ENCODE measurements at places on chromosomes 2 and 18.

- no peaks in the 10 kb centered on the region for H3K4me1 ChIP-seq
- DNase-seq: no peak
- H3K27ac ChIP-seq: no peak overlapping the region
- H3K36me3 ChIP-seq: peaks cover 30% of the 10 kb centered on the region
Measured at GRCh38 chr2:169525434-169525833, 15.9 kb downstream of the KLHL41 start.

- no peak for DNase-seq
- H3K36me3 ChIP-seq: peaks cover under 1% of the 10 kb centered on the region
- H3K27me3 ChIP-seq: no peaks in the 10 kb centered on the region
- H3K27ac ChIP-seq: no peak overlapping the region
- no peaks in the 10 kb centered on the region for H3K4me1 ChIP-seq
- no peak overlapping the region for H3K4me3 ChIP-seq
Measured at GRCh38 chr18:48589797-48590519, 51.1 kb downstream of the CTIF start.

- no peak for DNase-seq
- no peaks in the 10 kb centered on the region for H3K36me3 ChIP-seq
- no peak overlapping the region for H3K27ac ChIP-seq
- no peak overlapping the region for H3K4me3 ChIP-seq
Measured at GRCh38 chr2:111184725-111185310, 64.1 kb downstream of the BCL2L11 start.

- H3K27ac ChIP-seq: no peak overlapping the region
- no peak overlapping the region for H3K4me3 ChIP-seq
- DNase-seq: no peak
- no peaks in the 10 kb centered on the region for H3K4me1 ChIP-seq
- H3K27me3 ChIP-seq: peaks cover 13% of the 10 kb centered on the region
Measured at GRCh38 chr2:139769633-139770032, 989.4 kb upstream of the NXPH2 start.

- no peaks in the 10 kb centered on the region for H3K27me3 ChIP-seq
- no peak overlapping the region for H3K27ac ChIP-seq
- DNase-seq: peak; percentile 70
- H3K4me1 ChIP-seq: no peaks in the 10 kb centered on the region
Measured at GRCh38 chr2:1750933-1751766, 6.8 kb upstream of the PXDN start.

- H3K4me1 ChIP-seq: no peaks in the 10 kb centered on the region
- H3K27ac ChIP-seq: no peak overlapping the region
- DNase-seq: no peak
- no peak overlapping the region for H3K4me3 ChIP-seq
Measured at GRCh38 chr2:5123582-5124196, 568.5 kb upstream of the SOX11 start.

DNA sequence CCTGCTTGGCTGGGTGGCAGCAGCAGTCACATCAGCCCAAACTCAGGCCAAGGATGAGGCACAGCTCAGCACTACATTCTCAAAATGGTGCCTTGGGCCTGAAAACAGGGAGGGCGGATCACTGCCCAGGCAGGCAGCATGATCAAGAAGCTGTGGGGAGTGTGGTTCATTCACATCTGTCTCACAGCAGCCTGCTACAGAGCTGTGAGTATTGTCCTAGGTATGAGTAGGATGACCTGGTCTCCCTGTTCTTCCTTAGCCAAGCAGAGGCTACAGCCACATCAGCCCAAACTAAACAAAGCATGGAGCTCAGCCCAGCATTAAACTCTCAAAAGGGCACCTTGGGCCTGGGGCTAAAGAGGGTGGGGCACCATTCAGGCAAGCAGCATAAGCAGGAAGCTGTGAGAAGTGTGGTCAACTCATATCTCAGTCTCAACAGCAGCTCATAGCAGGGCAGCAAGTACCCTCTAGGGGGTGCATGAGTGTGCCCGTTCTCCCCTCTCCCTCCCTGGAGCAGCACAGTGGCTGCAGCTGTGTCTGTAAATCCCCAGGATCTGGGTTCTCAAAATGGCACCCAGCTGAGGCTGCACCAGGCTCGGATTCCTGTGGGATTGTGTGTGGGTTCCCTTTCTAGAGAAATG is 139.6 kb downstream of the TRABD2A start:
- DNase-seq: no peak
- no peaks in the 10 kb centered on the region for H3K36me3 ChIP-seq
- no peak overlapping the region for H3K27ac ChIP-seq
- no peak overlapping the region for H3K4me3 ChIP-seq

- H3K4me3 ChIP-seq: peak overlapping the region; percentile 63
- H3K36me3 ChIP-seq: peaks cover 52% of the 10 kb centered on the region
- no peaks in the 10 kb centered on the region for H3K27me3 ChIP-seq
- DNase-seq: no peak
- peaks cover 35% of the 10 kb centered on the region for H3K4me1 ChIP-seq
- peak overlapping the region; percentile 77 for H3K27ac ChIP-seq
Measured at GRCh38 chr2:62706721-62707521, 1.4 kb downstream of the EHBP1 start.

DNA sequence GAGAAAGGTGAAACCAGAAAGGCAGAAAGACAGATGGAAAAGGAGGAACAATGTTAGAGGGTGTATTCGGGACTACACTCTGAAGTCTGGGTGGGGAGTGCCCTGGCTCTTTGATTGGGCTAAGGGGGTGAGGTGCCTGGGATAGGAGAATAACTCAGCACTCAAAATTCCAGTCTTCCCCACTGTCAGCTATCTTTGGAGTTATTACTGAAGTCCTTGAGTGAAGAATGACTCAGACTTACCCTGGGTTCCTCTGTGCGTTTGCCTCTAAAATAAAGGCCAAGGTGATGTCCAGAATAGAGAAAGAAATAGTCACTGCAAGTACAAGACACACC is 151.8 kb upstream of the SERPINE2 start:
- H3K4me1 ChIP-seq: no peaks in the 10 kb centered on the region
- no peaks in the 10 kb centered on the region for H3K27me3 ChIP-seq
- H3K36me3 ChIP-seq: no peaks in the 10 kb centered on the region
- H3K27ac ChIP-seq: no peak overlapping the region
- H3K4me3 ChIP-seq: no peak overlapping the region

DNA sequence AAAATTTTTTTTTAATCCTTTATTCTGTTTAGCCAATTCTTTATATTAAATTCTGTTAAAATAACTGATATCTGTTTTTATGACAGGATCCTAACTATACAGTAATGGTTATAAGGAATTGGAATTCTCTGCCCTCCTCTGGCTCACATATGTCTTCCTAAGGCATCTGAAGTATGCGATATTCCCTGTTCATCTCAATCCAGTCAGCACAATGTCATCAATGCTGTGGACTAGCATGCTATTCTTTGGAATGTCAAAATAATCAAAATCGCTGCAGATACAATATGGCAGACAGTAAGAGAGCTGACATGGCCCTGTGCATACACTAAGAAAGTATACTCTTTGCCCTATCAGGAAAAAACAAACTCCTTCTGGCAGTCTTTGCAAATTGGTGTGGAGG is 107.6 kb downstream of the AP1S3 start:
- H3K36me3 ChIP-seq: no peaks in the 10 kb centered on the region
- no peak overlapping the region for H3K27ac ChIP-seq
- no peak overlapping the region for H3K4me3 ChIP-seq
- H3K27me3 ChIP-seq: no peaks in the 10 kb centered on the region
- no peak for DNase-seq

- H3K27me3 ChIP-seq: no peaks in the 10 kb centered on the region
- no peaks in the 10 kb centered on the region for H3K36me3 ChIP-seq
- H3K4me1 ChIP-seq: no peaks in the 10 kb centered on the region
Measured at GRCh38 chr2:195779491-195779890, 122.5 kb downstream of the SLC39A10 start.

Measured in RWPE2 (cell line).